ENCODE measurements at places on chromosomes 2 and 18.

- DNase-seq = no peak
Measured at GRCh38 chr18:42196651-42197050, 241.6 kb downstream of the PIK3C3 start.

DNA sequence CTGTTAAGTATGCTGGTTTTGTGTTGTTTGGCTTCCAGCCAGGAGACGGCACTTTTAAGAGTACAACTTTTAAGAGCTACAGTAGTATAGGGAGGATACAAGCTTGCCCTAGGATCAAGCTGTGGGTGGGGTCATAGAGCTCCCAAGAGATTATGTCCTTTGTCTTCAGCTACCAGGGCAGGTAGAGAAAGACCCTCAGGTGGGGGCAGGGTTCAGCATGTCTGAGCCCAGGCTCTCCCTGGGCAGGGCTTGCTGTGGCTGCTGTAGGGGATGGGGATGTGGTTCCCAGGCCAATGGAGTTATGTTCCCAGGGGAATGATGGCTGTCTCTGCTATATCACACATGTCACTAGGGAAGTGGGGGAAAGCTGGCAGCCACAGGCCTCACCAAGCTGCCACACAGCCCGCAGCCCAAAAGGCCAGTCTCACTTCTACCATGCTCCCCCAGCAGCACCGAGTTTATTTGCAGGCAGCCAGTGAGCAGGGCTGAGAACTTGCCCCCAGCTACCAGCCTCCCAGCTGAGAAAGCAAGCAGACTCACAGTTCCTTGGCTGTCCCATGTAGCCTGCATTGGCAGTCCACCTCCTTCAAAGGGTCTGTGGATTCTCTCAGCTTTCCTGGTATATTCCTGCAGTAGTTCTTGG is 105.7 kb upstream of the ERBB4 start:
- no peak for DNase-seq

DNA sequence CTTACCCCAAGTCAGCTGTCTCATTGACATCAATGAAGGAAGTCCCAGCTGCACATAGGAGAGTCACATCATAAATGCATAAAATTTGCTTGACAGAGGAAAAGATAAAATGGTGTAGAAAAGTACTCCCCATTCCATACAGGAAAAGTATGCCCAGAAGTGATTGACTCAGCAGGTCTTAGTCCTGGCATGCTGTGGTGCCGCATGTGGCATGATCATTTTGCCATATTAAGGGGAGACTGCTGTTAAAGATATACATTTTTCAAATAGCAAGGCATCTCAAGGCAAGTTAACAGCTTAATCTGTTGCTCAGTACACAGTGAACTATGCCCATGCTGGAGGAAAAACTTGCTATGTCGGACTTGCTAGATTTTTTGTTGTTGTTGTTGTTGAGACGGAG is 8.1 kb downstream of the COPS7B start:
- no peak for DNase-seq

GRCh38 chr18:21123290-21123926 is 11.8 kb upstream of the ROCK1 start:
- DNase-seq = no peak

DNA sequence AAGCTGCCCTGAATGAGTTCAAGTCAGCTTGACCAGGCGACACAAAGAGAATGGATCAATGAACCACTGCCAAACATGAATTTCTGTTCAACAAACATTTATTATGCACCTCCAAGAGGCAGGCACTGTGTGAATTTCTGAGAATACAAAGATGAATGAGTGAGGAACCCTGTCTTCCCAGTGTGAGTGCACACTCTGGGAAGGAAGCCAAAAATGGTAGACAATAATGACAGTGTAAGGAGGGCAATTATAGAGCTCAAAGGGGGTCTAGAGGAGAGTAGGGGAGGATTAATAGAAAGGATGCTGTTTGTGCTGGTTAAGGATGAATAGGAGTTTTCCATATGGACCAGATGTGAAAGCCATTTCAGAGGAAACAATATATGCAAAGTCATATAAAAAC is 213.4 kb downstream of the DCC start:
- no peak for DNase-seq
